ENCODE measurements at places on chromosomes 5 and 9. TPM values are rescaled to one million over a fixed set of nuclear protein-coding genes. Genes with fewer than 3 reads are reported as not detected.

- DNase-seq: peak; percentile 36
Observed at GRCh38 chr9:129696944-129697655, 31.7 kb downstream of the PRRX2 start.

- DNase-seq: no peak
Observed at GRCh38 chr5:62375627-62376026, 28.1 kb downstream of the DIMT1 start.

DNA sequence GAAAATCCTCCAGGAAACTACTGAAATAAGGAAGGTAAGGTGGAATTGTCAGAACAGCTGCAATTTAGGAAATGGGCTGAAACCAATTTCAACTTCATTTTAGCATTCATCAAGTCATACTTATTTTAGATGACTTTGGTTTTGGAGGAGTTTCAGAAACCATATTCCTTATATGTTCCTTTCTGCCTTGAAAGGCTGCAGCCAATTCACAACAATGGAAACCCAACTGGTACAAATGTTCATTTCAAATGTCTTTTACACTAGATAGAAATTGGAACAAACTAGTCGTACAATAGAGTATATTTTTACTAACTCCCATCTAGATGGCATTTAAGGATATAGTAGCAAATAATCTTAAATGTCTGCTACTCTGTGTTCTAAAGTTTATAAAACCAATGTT is 82.6 kb upstream of the ANKH start:
- no peak for DNase-seq

DNA sequence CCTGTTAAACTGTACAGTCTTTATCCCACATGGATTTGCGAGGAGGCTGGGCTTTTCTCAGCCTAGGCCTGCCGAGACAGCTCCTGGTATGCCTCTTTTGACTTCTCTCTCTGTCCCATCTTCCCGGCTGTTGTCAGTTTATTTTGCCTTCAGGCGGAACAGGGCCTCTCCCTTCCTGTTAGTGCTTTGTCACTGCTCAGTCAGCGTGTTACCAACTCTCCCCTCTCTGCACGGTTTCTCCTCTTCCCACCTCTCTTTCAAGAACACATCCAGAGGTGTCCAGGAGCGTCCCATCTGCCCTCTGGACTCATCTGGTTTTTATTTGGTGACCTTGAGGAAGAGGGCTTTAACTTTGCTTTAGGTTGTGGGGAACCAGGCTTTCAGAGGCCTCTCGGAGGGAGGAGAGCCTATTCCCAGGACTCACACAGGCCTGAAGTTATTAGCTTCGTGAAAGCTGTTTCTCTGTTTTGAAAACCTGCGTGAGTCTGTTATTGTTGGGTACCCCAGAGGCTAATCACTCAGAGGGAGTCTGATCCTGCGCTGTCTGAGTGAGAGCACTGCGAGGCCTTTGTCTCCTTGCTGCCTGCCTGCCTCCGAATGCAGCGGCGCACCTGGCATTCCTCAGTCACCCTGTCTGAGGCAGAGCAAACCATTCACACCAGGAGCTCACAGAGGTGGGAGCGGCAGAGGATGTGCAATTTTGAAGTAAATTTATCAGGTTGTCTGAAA is 234.4 kb upstream of the MPDZ start:
- DNase-seq: peak; percentile 6

The LMAN2 gene
- 294 TPM for total RNA-seq

The N4BP3 gene
- 0.26 TPM for total RNA-seq

Data from fibroblast of lung (primary cell).